ENCODE measurements at places on chromosomes 7 and 10.

GRCh38 chr10:77716458-77717317 is 79.1 kb upstream of the KCNMA1 start:
- DNase-seq, result no peak

DNA sequence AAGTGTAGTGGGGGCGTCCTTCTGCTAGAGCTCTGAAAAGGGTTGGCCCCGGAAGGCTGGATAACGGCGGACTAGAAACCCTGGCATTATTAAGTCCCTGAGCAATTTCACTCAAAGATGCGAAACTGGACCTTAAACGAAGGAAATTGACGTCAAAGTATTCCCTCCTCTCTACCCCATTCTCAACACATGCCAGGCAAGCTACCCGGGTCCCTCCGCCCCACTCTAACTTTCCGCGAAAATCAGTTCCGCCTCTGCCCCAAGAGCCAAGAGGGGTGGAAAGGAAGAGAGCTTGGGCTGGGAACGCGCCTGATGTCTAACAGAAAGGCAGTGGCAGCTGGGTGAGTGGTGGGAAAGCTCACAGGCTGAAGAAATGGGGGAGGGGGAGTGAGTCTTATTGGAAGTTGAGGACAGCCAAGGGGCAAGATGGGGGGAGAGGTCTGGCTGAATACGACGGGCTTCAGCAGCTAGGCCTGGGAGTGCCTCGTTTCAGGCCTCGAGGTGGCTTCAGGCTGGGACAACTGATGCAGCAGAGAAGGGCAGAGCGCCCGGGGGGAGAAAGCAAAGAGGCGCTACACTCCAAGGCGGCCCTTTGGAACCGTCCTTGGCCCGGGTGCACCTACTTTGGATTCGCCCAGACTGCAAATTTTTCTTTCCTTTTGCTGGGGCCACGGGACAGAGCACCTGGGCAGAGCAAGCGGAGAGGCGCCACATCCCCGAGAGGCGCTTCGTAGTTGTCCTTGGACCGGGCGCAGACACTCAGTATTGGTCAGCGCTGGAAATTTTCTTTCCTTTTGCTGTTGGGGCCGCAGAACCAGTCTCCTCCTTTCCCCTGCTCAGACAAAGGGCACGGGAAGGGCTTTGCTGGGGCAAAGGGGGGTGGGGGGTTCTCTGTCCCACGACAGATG is 2.0 kb upstream of the FEZF1 start:
- no peak for DNase-seq

GRCh38 chr7:102992938-102993717 is 80.3 kb downstream of the LRRC17 start:
- DNase-seq, result no peak

GRCh38 chr10:18619016-18619415 is 32.4 kb downstream of the NSUN6 start:
- no peak for DNase-seq

DNA sequence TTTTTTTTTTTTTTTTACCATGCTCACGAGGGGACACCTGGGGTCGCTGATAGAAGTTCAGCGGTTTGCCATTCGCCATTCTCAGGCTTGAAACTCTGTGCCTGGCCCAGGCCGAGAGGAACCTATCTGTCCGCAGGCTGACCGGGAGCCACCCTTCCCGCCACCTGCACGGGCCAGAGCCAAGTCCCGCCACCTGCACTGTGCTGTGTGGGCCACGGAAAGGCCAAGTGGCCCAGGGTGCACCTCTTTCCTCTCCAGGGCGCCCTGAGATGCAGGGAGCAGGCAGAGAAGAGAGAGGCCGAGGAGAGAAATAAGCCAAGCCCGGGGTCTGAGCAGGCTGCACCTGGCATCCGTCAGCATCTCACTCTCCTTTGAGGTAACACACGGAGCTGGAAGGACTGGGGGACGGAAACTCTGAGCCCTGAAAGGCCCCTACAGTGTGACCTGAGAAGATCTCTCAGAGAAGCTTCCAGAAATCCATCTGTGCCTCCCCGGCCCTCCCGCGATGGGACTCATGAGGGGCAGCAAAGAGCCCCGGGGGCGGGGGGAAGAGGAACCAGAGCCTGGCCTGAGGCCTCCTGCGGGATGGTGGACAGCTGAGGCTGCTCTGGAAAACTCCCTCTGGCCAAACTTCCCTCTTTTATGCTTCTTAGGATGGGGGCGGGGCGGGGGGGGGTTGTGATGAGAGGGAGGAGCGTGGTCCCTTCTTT is 46.6 kb downstream of the PRKAG2 start:
- DNase-seq, result no peak

DNA sequence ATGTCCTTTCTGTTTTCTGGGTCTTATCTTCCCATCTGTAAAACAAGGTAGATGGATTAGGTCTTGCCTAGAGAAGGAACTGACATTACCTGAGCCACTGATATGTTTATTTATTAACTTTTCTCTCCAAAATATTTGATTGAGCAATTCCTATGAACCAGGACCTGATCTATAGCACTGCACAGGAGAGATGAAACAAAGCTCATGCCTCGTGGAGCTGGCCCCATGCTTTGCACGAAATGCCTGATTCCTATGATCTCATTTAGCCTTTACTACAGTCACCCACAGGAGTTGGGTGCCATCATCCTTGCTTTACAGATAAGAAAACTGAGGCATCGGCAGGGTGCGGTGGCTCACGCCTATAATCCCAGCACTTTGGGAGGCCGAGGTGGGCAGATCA is 48.2 kb upstream of the ZMIZ1 start:
- DNase-seq, result no peak

- no peak for DNase-seq
Measured at GRCh38 chr10:97760461-97761257, 11.1 kb downstream of the SFRP5 start.

DNA sequence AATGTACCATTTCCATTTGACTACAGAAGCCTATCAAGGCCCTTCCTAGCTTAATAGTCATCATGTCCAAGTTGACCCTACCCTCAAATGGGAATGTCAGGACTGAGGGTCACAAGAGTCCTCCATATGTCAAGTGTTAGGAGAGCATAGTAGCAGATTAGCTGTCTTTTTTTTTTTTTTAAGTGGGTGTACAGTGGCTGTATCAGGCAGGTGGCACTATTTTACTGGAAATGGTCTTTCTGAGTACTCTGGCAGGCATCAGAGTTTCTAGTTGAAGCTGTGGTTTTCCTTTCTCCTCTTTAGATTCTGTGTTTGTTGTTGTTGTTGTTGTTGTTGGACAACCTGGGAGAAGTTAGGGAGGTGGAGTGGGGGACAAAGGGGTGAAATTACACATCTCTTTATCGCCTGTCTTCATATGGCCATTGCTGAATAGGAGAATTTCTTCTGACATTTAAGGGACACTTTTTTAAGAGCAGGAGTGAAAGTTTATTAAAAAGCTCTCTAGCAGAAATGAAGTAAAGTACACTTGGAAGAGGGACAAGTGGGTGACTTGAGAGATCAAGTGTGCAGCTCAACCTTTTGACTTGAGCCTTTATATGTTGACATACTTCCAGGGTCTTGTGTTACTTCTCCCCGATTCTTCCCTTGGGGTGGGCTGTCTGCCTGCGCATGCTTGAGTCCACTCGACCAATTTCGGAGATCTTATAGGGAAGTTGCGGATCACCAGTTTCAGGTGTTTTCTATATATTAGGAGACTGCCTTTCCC is 104.1 kb upstream of the FOXP2 start:
- no peak for DNase-seq

DNA sequence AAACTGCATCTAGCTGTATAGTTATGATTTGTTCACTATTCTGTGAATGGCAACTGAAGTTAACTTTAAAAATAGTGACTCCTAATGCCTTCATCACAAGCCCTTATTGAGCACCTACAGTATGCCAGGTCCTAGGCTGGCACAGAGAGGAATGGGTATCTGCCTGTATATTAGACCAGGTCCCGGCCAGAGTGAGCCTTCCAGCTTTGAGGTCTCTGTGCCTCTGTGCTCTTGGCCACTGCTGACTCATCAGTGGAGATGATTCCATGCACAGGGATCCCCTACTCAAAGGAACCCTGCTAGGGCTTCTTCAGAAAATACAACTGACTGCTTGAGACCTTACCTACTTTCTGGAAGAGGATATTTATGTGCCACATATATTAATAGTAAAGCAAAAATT is 118.4 kb downstream of the GFRA1 start:
- DNase-seq, result no peak
